ENCODE measurements at places on chromosomes 5 and 9.

GRCh38 chr9:135126451-135127187 lies 39.2 kb downstream of the OLFM1 start:
- no peak for DNase-seq

DNA sequence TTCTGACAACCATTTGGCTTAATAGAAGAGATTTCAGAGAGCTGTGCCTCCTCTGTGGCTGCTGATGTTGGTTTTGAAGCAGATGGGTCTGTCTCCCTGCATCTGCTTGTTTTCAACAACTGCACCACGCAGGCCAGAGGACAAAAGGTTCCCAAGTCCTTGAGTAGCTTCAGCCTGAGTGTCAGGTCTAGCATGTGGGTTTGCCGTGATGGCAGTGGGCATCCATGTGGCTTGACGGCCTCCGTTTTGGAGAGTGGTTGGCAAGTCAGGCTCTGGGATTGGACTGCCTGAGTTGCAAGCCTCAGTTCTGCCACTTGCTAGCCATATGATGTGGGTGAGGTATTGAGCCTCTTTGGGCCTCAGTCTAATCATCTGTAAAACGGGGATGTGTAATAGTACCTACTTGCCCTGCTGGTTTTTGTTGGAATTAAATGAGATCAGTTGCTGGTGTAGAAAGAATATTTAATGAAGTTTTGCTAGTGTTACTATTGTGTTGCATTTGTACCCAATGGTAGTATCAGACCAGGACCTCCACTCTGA lies 119.8 kb upstream of the CPEB4 start:
- no peak for DNase-seq

DNA sequence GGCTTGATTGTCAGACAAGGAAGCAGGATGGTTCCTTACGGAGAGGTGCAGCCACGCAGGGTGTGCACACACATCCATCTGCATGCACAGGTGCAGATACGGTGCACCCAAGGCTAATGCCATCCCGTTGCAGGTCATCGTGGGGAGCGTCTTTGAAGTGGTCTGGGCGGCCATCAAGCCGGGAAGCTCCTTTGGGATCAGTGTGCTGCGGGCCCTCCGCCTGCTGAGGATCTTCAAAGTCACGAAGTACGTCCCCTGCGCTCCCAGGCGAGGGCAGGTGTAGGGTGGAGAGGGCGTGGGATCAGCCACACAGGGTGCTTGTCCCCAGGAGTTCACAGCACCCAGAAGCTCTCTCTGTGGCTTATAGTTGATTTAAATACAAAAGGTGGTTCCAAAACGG lies 106.4 kb downstream of the CACNA1B start:
- no peak for DNase-seq

DNA sequence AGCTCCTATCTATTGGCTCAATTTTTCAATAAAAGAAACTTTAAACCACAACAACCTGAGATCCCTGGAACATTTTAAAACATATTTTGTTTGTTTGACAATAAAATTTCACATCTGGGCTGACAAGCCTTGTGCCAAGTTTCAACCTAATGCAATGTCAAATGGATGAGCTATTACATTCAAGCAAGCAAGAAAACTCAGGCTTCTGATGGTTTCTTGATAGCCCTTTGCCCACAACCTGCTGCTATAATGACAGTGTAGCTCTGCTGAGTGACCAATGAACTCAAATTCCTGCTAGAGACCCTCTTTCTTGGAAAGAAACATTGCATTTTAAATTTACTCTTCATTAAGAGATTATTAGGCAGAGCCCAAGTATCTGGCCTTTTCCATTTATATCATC lies 472.9 kb downstream of the ARHGEF28 start:
- no peak for DNase-seq

DNA sequence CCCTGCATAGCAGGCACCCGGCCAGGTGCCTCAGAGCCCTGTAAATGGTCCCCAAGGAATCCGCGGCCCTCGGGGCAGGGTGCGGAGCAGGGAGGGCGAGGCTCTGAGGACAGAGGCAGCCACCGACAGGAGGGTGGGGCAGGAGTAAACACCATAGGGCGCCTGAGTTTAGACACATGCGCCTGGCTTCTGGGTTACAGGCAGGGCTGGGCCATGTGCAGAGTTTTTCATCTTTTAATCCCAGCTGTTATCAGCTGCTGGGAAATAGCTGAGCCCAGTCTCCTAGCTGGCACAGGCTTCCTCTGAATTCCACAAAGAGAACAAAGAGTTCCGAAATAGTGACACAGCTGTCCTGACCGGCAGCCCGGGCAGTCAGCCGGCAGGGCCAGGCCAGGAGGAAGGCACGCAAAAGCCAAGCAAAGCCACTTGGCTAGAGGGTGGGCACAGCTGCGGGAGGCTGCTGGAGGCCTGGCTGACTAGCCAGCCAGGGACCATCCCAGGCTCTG lies 98.9 kb upstream of the PHYKPL start:
- DNase-seq = peak; percentile 51

GRCh38 chr5:62084391-62084790 lies 221.6 kb upstream of the KIF2A start:
- no peak for DNase-seq

DNA sequence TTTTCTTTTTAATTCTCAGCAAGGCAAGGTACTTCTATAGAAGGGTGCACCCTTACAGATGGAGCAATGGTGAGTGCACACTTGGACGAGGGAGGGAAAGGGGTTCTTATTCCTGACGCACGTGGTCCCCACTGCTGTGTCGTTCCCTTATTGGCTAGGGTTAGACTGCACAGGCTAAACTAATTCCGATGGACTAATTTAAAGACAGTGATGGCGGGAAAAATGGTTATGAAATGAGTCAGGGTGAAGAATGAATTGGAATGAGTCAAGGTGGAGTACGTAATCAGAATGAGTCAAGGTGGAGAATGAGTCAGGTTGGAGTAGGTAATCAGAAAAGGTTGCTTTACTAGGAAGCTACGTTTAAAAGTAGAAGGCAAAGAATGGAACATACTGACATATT lies 2.1 kb upstream of the HMGCS1 start:
- DNase-seq = no peak

GRCh38 chr9:107280543-107280942 lies 2.5 kb upstream of the RAD23B start:
- no peak for DNase-seq

DNA sequence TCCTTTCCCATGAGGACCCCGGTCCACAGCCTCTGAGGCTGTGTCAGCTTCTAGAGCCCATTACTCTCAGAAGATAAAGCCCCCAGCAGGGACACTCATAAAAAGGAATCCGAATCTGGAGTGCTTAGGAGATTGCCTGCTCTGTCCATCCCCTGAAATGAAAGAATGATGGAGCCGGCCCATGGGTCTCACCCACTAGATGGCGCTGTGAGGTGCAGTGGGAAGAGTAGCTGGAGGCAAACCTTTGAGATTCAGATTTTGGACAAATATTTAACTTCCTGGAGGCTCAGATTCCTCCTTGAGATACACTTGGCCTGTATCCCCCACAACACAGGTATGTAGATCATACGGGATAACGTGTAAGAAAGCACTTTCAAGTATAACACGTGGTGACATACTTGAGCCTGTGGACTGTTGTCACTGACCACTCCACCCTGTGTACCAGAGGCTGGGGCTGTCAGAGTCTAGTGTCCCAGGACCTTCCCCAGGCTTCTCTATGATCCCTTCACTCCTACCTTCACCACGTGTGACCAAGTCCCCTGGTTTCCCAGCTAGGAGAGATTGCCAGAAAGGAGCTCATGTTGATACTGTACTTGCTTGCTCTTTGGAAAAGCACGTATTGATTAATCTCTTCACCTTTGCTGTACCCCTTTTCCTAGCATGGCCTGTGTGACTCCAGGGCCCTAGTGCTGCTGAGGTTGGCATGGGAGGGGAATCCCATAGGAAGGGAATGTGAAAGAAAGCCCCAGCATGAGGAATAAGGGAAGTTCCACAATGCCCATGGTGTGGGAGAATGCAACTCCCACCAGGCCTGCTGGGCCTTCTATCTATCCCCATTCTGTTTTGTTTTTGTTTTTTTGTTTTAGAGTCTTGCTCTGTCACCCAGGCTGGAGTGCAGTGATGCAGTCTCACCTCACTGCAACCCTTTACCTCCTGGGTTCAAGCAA lies 32.1 kb downstream of the TRMO start:
- no peak for DNase-seq

GRCh38 chr5:98414938-98415337 lies 358.5 kb upstream of the RGMB start:
- peak; percentile 56 for DNase-seq

DNA sequence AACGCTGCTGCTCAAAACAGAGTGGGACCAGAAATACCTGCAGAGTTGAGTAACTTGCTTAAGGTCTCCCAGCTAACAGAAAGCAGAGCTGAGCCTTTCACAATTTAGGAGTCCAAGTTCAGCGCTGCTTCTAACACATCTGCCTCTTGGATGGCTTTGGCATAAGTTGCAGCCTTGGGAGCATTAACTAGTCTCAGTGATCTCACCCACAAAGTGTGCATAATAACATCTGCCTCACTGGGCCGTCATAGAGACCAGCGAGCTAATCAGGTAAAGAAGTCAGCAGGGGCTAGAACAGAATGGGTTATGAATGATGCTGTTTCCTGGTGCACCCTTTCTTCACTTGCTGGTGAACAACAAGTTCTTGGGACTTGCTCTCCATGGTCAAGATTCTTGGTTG lies 36.5 kb downstream of the WWC1 start:
- no peak for DNase-seq

GRCh38 chr9:126108240-126108639 lies 218.4 kb upstream of the MVB12B start:
- DNase-seq = no peak

GRCh38 chr5:101084353-101084752 lies 181.3 kb upstream of the ST8SIA4 start:
- no peak for DNase-seq

- peak; percentile 71 for DNase-seq
Observed at GRCh38 chr5:100647461-100648230, 112.5 kb downstream of the FAM174A start.

DNA sequence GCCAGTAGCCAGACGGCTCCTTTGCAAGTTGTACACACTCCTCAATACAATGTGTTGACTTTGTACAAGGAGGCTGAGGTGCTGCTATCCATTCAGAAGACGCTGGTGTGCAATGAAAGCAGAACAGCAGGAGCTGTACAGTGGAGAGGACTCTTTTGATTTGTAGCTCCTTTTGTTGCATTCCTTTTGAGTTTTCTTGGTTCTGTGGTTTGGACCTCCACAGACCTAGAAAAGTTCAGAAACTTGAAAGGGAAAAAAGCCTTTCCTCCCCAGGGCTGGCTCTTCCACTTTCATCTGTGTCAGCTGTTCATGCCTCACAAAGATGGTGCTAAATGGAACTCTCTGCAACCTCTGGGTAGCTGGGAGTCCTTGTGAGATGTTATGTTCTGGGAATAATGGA lies 117.4 kb downstream of the MAT2B start:
- no peak for DNase-seq
